ENCODE measurements at places on chromosomes 7 and 10.

DNA sequence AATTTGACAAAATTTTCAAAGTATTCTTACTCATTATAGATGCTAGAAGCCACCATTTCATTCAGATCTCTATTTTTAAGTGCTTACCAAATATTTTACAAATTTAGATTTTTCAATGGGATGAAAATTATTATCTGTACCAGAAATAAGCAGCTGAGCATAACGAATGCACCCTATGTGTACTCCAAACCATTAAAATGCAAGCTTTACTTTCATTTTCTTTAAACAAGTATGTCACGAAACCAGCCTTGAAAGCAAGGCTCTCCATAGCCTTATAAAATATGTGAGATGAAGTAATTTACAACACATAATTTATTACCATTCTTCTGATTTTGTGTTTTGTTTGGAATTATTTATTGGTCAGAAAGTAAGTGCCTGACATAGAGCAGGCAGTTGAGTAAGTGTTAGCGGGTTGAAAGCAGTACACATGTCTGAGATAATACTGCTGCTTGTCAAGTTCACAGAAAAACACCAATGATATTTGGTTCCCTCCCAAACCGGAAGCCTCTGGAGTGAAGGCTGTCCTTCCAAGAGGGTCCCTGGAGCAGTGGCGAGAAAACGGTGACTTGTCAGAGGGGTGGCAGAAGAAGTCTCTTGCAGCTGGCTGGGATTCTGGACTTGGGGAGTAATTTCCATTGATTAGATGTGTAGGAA, 322.7 kb upstream of the PFKP start:
- H3K27ac ChIP-seq, result no peak overlapping the region
- no peaks in the 10 kb centered on the region for H3K4me1 ChIP-seq
- H3K4me3 ChIP-seq, result no peak overlapping the region
- no peaks in the 10 kb centered on the region for H3K36me3 ChIP-seq
- H3K27me3 ChIP-seq, result no peaks in the 10 kb centered on the region

GRCh38 chr10:130079614-130080460, 30.8 kb downstream of the C10orf143 start:
- H3K27me3 ChIP-seq, result no peaks in the 10 kb centered on the region
- no peaks in the 10 kb centered on the region for H3K36me3 ChIP-seq
- H3K27ac ChIP-seq, result no peak overlapping the region

- no peaks in the 10 kb centered on the region for H3K4me1 ChIP-seq
- no peak for DNase-seq
- H3K36me3 ChIP-seq, result no peaks in the 10 kb centered on the region
- H3K27me3 ChIP-seq, result no peaks in the 10 kb centered on the region
- no peak overlapping the region for H3K4me3 ChIP-seq
Measured at GRCh38 chr7:83457022-83457892, 191.7 kb downstream of the SEMA3E start.

GRCh38 chr7:38154278-38154677, 23.8 kb upstream of the STARD3NL start:
- no peak overlapping the region for H3K4me3 ChIP-seq
- no peaks in the 10 kb centered on the region for H3K36me3 ChIP-seq
- no peak for DNase-seq
- H3K27ac ChIP-seq, result no peak overlapping the region
- no peaks in the 10 kb centered on the region for H3K27me3 ChIP-seq

DNA sequence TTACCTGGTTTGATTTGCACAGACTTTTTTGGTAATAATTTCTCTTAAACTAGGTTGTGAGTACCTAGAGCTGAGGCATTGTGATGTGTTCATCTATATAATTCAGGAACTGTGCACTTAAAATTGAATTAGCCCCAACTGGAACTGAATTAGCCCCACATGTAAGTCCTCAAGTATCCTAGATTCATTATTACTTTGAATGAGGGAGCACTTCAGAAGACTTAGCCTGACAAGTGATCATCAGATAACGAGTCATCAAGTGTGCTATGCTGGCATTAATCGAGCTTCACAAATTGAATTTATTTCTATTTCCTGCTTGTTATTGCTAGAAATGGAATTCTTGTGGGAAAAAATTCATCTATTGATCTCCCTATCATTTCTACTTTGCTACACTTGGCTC, 323.4 kb upstream of the SEMA3D start:
- H3K36me3 ChIP-seq, result no peaks in the 10 kb centered on the region
- no peak for DNase-seq
- H3K27me3 ChIP-seq, result no peaks in the 10 kb centered on the region
- H3K27ac ChIP-seq, result no peak overlapping the region
- no peak overlapping the region for H3K4me3 ChIP-seq
- no peaks in the 10 kb centered on the region for H3K4me1 ChIP-seq

DNA sequence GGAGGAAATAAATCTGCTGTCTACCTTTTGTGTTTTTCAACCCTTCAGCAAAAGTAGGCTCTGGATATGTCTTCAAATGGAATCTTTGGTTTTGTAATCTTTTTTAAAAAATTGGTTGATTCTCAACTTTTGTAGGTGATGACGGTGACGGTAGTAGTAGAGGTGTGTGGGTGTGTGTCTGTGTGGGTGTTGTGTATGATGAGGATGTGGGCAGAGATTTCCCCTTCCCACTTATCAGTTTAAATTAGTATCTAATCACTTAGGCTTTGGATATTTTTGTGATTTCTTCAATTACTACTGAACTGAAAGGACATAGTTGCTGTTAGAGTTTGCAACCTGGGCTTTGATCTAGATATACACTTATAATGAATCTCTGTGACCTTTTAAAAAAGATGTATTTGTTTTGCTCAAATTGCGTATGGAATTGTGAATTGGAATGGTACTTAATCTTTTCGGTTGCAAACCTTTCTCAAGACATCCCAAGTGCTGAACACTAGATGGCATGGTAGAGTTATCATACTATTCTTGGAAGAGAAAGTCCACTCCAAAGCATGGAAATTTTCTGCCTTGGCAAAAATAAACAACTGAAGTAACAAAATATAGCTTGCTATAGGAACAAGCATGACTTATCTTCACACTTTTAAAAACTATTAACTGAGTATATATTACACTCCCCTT, 51.9 kb upstream of the A1CF start:
- no peaks in the 10 kb centered on the region for H3K27me3 ChIP-seq
- no peak overlapping the region for H3K4me3 ChIP-seq
- H3K4me1 ChIP-seq, result no peaks in the 10 kb centered on the region
- no peaks in the 10 kb centered on the region for H3K36me3 ChIP-seq
- DNase-seq, result no peak

DNA sequence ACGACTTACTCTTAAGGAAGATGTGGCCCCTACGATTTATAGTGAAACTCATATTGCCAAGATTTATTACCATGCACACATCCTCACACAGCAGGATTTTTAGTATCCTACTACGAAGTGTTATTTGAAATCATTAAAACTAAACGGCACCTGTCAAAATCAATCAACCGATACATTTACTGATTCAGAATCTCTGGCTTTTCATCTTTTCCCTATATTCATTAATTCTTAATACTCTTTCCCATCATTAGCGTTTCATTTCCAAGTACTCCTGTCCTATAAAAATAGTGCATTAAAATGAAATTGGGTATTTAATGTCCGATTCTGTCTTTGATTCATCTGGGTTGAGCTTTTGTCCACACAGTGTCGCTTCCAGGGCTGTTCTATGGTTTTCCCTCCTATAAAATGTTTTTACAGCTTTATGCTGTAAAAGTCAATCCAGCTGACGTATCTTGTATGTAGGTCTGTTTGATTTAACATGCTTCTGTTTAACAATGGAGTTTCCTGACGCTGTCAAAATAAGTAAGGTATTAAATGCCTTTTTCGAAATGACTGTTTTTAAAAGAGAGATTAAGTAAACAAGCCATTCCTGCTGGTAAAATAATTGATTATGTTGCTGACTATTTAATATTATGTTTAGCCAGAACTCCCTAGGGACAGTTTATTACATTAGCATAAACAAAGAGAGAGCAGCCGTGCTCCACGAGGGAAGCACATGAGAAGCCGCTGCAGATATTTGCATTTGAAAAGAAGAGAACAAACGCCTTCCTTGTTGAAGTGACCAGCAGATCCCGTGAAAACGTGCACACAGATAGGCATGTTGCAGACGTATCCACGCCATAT, 22.3 kb upstream of the SFMBT2 start:
- DNase-seq, result no peak
- no peaks in the 10 kb centered on the region for H3K4me1 ChIP-seq
- H3K4me3 ChIP-seq, result no peak overlapping the region
- no peak overlapping the region for H3K27ac ChIP-seq

DNA sequence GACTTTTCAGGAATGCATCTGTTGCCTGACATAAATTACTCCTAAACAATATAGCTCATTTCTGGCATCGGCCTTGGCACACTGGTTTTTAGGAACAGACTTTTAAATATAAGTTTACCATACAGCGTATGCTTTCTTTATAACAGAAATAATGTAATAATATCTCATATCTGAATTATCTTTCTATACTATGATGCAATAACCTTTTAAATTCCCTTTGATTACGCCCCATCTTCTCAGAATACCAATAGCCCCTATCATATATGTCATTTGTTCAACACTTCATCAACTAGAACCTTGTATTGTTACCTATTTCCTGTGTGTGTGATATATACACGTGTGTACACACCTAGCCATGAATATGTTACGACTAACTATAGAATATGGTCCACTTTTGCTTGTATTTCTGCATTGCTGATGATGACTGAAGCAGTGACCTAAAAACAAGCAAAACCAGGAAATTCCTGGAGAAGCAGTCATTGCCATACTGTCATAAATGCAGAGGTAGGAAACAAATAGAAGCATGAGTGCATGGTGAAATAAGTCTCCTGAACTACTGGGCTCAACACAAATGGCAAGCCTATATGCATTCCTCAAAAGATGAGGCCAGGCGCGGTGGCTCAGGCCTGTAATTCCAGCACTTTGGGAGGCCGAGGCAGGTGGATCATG, 618.4 kb upstream of the NRP1 start:
- H3K27me3 ChIP-seq, result no peaks in the 10 kb centered on the region
- no peak for DNase-seq
- no peak overlapping the region for H3K4me3 ChIP-seq

DNA sequence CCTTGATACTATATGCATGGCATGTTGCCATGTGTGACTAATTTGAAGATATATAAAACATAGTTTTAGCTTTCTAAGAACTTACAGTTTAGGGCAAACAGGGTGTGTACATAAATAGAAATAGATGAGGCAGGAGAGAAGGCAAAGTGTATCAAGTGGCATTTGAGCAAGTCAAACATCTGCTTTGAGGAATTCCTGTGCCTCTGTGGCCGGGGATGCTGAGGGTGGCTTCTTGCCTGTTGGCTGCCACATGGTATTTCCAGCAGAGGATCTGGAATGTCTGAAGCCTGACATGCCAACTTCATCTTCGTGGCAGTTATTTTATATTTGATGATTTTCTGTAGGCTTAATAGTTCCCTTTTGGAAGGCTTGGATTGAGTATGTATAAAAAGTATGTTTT, 6.0 kb downstream of the SSBP1 start:
- no peak for DNase-seq
- H3K36me3 ChIP-seq, result peaks cover 5% of the 10 kb centered on the region
- no peak overlapping the region for H3K27ac ChIP-seq
- peaks cover 15% of the 10 kb centered on the region for H3K4me1 ChIP-seq

DNA sequence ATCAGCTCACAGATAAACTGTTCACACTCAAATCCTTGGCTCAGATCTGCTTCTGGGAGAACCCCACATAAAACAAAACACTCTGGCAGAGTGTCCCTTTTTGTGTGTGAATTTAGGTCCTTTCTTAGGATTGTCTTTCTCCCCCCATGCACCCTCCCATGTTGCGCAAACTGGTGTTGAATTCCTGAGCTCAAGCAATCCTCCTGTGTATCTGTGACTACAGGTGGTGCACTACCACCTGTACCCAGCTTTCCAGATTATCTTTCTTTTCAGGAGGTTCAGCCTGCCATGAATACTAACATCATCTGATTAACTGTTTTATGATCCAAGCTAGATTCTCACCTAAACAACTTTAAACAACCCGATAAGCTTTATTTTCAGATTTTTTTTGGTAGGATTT, 177.6 kb upstream of the CSTF2T start:
- no peak overlapping the region for H3K27ac ChIP-seq
- no peaks in the 10 kb centered on the region for H3K27me3 ChIP-seq
- H3K4me1 ChIP-seq, result no peaks in the 10 kb centered on the region
- no peak for DNase-seq

GRCh38 chr10:76962851-76963250, 674.8 kb downstream of the KCNMA1 start:
- no peaks in the 10 kb centered on the region for H3K36me3 ChIP-seq
- no peak overlapping the region for H3K4me3 ChIP-seq
- no peaks in the 10 kb centered on the region for H3K4me1 ChIP-seq
- no peak overlapping the region for H3K27ac ChIP-seq
- H3K27me3 ChIP-seq, result no peaks in the 10 kb centered on the region

DNA sequence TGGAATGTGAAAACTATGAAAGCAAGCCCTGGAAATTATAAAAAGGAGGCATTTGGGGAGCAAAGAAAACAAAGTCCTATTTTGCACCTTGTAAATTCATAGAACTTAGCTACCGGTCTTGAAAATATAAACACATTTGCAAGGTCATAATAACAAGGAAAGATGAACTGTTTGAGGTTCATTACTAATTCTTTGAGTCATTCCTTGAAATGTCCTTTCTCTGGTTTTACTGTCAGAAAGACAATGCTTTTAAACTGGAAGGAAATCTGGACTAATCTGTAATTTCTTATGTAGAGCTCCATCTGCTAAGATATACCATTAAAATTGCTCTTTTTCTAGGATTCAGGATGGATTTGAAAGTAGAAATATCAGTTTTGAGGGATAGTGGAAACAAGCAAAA, 1.4 kb downstream of the ERLIN1 start:
- no peaks in the 10 kb centered on the region for H3K36me3 ChIP-seq
- H3K27me3 ChIP-seq, result no peaks in the 10 kb centered on the region
- H3K27ac ChIP-seq, result peak overlapping the region; percentile 91
- H3K4me3 ChIP-seq, result no peak overlapping the region

- no peaks in the 10 kb centered on the region for H3K4me1 ChIP-seq
- no peaks in the 10 kb centered on the region for H3K36me3 ChIP-seq
- no peak for DNase-seq
- H3K4me3 ChIP-seq, result no peak overlapping the region
Measured at GRCh38 chr10:74244097-74244685, 93.2 kb downstream of the ADK start.

DNA sequence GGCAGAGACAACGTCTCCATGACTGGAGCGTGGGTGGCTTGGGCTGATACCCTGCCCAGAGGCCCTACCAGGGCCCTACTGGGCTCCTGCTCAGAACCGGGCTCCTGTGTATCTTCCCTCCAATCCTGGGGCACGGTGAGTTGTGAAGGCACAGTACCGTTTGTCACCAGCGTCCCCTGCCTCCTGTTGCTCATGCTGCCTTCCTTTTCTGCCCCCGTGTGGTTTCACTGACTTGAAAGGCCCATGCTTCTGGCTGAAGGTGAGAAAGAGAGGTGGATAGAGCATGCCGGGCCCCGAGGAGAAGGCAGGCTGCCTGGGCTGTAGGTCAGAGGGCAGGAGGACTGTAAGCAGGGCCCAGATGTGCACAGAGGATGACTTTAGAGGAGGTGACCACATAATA, 9.1 kb upstream of the DMBT1 start:
- H3K27me3 ChIP-seq, result no peaks in the 10 kb centered on the region
- H3K4me1 ChIP-seq, result peaks cover 13% of the 10 kb centered on the region
- DNase-seq, result no peak
- no peaks in the 10 kb centered on the region for H3K36me3 ChIP-seq
- no peak overlapping the region for H3K4me3 ChIP-seq
- no peak overlapping the region for H3K27ac ChIP-seq

Data from Peyer's patch (tissue), 4 donors.